ENCODE measurements at places on chromosomes 12 and 14. TPM values are rescaled to one million over a fixed set of nuclear protein-coding genes. Genes with fewer than 3 reads are reported as not detected.

DNA sequence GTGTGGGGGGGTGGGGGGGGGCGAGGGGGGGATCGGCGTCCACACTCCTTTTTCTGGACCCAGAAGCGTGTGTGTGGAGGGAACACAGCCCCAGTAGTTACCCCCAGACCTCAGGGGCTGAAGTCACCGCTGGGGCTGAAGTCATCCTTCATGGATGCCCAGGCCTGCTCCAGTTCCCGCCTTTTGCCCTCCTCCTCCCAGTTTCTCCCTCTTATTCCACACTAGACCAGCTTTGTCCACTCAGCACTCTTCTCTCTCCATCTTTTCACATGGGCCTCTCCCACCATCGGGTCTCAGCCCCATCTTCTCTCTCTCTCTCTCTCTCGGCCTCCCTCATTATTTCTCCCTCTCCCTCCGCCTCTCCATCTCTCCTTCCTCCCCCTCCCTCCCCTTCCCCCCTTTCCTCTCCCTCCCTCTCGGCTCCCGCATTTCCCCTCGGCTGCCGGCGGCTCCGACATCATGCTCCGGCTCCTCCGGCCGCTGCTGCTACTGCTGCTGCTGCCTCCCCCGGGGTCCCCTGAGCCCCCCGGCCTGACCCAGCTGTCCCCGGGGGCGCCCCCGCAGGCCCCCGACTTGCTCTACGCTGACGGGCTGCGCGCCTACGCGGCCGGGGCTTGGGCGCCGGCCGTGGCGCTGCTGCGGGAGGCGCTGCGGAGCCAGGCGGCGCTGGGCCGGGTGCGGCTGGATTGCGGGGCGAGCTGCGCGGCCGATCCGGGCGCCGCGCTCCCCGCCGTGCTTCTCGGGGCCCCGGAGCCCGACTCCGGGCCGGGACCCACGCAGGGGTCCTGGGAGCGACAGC, at the start of gene P3H3:
TSS of gene P3H3 (plus strand) at position 426 of the 799 bp plus-strand sequence. CDS start at position 460, 34 bp downstream.
- peak; percentile 23 for DNase-seq

DNA sequence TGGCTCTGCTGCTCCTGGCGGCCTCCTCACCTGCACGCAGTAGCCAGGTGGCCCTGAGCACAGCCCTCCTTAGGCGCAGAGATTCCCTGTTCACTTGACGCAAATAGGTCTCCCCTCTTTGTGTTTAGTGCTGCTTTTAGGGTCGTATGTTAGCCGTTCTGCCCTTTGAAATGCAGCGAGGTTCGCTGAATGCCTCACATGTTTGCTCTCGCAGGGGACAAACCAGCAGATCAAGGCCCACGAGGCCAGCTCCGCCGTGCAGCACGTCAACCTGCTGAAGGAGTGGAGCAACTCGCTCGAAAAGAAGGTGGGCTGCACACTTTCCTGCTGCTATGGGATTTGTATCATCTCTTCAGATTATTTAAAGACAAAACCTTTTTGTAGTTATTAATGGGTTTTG, 31.4 kb upstream of the AMN start:
- no peak for DNase-seq

GRCh38 chr12:14614704-14615121, 47.0 kb upstream of the PLBD1 start:
- DNase-seq = no peak

The SDR9C7 gene
- total RNA-seq = not detected

GRCh38 chr12:7001921-7002591, 16.2 kb downstream of the LPCAT3 start:
- no peak for DNase-seq

DNA sequence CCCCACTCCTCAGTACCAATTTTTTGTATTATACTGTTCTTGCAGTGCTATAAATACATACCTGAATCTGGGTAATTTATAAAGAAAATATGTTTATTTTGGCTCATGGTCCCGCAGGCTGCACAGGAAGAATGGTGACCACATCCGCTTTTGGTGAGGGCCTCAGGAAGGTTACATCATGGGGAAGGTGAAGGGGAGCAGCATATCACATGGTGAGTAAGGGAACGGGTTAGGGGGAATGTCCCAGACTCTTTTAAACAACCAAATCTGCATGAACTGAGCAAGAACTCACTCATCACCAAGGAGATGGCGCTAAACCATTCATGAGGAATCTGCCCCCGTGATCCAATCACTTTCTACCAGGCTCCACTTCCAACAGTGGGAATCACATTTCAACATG, 40.0 kb downstream of the OSBPL8 start:
- no peak for DNase-seq

The CLEC6A gene
- not detected for total RNA-seq

- no peak for DNase-seq
These were observed 172.2 kb upstream of the ATP2B1 start for GRCh38 chr12:89880690-89881350.

DNA sequence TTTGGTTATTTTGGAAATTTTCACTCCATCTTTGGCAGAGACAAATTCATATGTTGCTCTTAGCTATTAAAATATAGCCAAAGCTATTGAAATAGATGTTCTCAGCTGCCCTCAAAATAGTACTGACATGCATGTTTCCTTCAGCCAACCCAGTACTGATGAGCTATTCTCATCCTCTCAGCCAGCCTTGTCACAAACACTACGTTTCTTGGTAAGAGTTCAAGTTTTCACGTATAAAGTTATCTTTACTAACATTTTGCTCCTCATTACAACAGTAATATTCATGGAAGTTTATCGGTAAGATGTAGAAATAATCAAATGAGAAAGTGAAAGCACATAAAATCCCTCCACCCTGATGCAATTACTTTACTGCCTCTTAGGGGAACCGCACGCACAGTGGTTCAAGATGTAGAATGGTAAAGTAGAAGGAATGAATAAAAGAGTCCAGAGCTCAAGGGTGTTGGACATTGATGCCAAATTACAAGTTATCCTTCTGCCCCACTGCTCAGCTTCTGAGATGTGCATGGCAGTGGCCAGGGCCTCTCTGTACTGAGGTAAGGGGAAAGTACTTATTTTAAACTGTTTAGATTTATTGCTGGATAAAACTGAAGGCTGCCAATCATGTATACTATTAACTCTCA, 20.7 kb downstream of the GCH1 start:
- no peak for DNase-seq

The ANKRD33 gene
- not detected for total RNA-seq

The PMEL gene
- total RNA-seq = 0.78 TPM

The RFX4 gene
- total RNA-seq = not detected

The DLK1 gene
- total RNA-seq = not detected

DNA sequence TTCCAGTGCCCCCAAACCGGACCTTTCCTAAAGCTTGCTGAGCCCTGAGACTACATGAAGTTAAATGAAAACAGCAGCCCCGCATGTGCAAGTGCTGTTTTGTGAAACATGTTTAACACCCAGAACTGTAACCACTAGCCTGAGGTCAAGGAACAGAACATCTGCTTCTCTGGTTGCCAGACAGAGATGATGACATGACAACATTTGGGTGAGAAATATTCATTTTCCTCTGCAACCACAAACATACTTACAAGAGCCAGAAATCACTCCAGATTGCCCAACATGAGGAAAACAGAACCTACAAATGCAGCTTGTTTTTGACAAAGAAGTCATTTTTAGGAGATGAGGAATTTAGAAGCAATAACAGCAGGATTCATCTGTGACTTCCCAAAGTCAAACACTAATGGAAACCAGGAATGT, 110.4 kb downstream of the BCAT1 start:
- DNase-seq = no peak

The LRFN5 gene
- 0.95 TPM for total RNA-seq

GRCh38 chr12:68539615-68539952, 71.1 kb upstream of the RAP1B start:
- DNase-seq = no peak

GRCh38 chr14:99146616-99147365, 125.2 kb downstream of the BCL11B start:
- DNase-seq = no peak

- no peak for DNase-seq
These were observed 464.9 kb downstream of the PDZRN4 start for GRCh38 chr12:41652981-41653380.

DNA sequence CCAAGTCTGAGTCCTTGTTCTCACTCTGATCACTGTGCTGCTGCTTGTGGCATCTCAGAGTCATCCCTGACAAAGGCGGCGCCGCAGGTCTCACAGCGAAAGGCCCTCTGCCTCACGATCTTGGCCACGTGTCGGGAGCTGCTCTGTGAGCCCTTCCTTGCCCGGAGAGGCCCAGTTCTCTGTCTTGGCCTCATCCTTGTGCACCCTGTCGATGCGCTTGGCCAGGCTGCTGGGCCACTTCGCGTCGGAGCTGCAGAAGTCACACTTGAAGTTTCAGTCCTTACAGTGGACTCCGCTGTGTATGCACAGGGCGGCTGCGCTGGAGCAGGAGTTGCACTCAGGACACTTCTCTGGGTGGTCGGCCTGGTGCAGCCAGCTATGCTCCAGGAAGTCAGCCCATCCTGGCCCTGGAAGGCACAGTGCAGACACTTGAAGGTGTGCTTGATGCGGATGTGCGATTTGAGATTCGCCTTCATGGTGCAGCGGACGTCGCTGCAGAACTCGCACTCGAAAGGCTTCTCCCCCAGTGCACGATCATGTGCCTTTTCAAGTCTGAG, 36.4 kb upstream of the SAV1 start:
- no peak for DNase-seq

DNA sequence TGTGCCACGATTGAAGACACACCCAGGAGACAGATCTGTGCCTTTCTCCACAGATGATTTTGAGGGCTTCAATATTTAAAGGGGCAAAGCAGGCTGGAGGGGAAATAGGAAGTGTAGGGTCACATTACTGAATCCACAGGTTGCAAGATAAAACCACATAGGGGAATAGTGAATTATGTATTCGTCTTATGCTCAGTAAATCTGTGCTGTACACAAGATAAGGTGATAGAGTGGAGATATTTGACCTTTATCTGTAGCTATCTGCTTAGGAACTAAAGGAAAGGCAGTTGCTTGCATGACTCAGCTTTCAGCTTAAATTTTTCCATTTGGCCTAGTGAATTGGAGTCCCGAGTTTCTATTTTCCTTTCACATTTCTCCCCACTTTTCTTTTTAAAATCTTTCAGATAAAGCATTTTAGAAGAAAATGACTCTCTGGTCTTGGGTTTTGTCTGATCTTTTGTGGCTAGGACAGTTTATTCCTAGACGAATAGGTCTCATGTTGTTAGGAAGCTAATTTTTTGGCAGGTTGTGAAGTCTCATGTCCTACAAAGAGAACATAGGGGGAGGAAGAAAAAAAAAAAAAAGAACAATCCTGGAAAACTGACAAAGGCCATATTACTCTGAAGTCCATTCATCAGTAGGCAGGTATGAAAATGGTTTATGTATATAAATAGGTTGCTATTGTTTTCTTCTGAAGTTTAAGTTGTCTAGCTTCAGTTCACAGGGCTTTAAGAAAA, 55.4 kb downstream of the FBXO33 start:
- peak; percentile 40 for DNase-seq

The ISCU gene
- 245 TPM for total RNA-seq

- no peak for DNase-seq
These were observed 537.0 kb downstream of the SLC6A15 start for GRCh38 chr12:84375449-84376170.

DNA sequence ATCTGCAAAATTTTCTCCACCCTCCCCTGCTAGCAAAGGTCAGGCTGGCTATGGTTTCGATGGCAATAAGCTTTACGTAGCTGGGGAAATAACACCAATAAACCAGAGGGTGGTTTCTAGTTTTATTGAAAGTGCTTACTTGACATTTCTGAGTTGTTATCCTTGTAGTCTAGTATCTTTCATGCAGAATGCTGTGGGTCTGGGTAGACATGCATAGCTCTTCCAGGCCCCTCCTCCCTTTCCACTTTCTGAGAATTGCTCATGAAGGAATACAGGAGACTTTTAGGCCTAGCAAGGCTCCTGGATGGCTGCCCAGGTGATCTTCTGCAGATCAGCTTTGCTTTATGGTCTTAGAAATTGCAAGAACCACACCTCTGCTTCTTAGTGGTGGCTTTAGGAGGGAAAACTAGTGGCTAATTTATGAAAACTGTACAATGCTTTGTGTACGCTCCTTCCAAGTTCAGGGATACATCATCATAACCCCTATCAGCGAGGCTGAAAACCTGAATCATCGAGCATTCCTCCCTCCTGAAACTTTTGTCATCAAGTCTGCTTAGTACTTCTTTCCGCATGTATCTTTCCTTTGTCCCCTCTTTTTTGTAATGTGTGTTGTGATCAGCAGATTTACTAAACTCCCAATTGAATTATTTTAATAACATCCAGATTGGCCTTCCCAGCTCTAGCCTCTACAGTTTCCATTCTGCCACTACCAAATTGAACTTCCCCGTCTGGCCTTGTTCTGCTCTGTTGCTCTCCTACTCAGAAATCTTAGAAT, 473.0 kb downstream of the RAD51B start:
- no peak for DNase-seq

- no peak for DNase-seq
These were observed 20.0 kb downstream of the TUNAR start for GRCh38 chr14:95896498-95897135.

GRCh38 chr14:40394634-40395340, 962.6 kb upstream of the FBXO33 start:
- DNase-seq = no peak

The NTS gene
- total RNA-seq = 0.40 TPM

The GZMH gene
- not detected for total RNA-seq

- DNase-seq = no peak
These were observed 96.1 kb upstream of the IFNG-AS1 start for GRCh38 chr12:67893022-67893580.

DNA sequence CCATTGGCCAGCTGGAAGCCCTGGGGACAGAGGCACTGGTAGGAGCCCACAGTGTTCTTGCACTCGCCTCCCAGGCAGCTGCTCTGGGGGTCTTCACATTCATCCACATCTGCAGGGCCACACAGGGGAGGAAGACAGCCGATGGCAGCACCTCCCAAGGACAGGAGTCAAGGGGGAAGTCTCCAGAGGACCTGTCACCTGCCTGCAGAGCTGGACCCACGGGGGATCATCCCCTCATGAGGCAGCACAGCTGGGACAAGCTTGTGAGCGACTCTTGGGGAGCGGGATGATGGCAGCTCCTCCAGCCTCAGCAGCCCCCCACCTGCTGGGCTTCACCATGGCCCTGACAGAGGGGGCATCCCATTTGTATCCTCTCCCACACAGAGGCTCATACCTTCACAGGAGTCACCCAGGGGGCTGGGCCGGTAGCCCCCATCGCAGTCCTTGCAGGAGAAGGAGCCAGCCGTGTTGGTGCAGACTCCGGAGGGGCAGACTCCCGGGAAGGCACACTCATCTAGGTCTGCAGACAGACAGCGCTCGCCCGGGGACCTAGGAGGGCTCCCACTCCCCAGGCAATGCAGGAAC, 15.4 kb downstream of the ISCA2 start:
- no peak for DNase-seq

The CLEC4D gene
- not detected for total RNA-seq
